ENCODE measurements at places on chromosomes 3 and 15.
A peak's percentile ranks its signal among the peaks of the same experiment; 100 is the strongest.

DNA sequence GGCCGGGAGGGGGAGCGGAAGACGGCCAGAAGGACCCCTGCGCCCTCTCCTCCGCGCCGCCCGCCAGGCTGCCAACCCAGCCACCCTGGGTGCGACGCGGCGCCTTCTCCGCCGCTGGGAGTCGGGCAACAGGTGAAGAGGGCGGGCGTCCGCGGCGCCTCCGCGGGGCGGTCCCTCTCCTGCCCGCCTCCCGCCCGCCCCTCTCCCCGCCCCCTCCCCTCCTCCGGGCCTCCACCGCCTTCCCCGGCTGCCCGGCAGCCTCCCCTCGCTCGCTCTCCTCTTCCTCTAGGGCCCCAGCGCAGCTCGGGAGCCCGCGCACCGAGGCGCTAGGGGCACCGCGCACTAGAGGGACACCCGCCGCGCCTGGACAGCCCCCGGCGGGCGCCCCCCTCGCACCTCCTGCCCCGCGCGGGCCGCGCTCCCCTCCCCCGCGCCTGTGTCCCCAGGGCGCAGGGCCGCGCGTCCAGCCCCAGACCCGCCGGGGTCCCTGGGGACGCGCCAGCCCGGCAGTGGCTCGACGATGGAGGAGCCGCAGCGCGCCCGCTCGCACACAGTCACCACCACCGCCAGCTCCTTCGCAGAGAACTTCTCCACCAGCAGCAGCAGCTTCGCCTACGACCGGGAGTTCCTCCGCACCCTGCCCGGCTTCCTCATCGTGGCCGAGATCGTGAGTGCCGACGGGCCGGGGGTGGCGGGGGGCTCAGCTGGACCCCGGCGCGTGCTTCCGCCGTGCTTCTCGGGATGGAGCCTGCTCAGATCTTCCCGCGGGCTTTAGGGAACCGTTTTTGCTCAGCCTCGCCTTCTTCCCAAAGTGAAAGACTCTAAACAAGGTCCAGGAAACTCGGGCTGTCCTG, at the start of gene CMTM8:
TSS of gene CMTM8 (plus strand) at position 228 of the 854 bp plus-strand sequence. CDS start at position 521, 293 bp downstream.
- DNase-seq = peak; percentile 18

- DNase-seq = no peak
Measured at GRCh38 chr3:64111872-64112271, 88.6 kb upstream of the PSMD6 start.

GRCh38 chr3:146159037-146159436, 1.9 kb downstream of the PLOD2 start:
- DNase-seq = no peak

GRCh38 chr15:40316931-40317330, 6.6 kb upstream of the INAFM2 start:
- DNase-seq = no peak

GRCh38 chr3:32641356-32641755, 43.6 kb upstream of the CNOT10 start:
- DNase-seq = no peak

DNA sequence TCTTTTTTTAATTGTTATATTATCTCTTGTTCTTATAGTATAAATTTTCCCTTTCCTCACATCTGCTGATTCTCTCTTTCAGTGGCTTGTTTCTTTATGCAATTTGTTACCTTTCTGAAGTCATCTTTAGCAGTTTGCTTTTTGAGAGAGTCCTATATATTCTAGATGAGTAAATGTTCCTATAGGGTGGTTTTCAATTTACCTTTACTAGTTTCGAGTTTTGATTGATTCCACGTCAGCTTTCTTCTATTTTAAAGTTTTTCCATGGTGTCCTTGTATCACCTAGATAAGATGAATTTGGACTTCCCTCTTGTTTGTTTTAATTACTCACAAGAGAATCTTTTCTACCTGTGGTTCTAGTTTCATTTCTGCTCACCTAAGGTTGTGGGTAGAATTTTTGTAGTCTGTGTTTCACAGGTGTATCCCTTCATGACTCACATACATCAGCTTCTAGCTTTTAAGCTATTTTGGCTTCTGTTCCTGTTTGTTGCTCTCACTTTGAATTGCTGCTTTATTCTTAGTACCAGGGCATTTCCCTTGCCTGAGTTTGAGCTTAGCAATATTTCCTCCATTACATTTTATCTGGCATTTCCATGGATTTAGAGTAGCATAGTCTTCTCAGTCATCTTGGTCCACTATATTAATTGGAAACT, 6.4 kb downstream of the TEX9 start:
- no peak for DNase-seq

- no peak for DNase-seq
Measured at GRCh38 chr3:188211476-188211875, 57.5 kb downstream of the LPP start.

GRCh38 chr15:88890495-88890894, 4.8 kb downstream of the HAPLN3 start:
- DNase-seq = no peak

GRCh38 chr15:39908186-39908585, 11.9 kb downstream of the GPR176 start:
- peak; percentile 42 for DNase-seq

- no peak for DNase-seq
Measured at GRCh38 chr3:85482213-85482490, 523.4 kb downstream of the CADM2 start.

GRCh38 chr3:155329513-155330048, 36.1 kb upstream of the STRIT1 start:
- DNase-seq = no peak

DNA sequence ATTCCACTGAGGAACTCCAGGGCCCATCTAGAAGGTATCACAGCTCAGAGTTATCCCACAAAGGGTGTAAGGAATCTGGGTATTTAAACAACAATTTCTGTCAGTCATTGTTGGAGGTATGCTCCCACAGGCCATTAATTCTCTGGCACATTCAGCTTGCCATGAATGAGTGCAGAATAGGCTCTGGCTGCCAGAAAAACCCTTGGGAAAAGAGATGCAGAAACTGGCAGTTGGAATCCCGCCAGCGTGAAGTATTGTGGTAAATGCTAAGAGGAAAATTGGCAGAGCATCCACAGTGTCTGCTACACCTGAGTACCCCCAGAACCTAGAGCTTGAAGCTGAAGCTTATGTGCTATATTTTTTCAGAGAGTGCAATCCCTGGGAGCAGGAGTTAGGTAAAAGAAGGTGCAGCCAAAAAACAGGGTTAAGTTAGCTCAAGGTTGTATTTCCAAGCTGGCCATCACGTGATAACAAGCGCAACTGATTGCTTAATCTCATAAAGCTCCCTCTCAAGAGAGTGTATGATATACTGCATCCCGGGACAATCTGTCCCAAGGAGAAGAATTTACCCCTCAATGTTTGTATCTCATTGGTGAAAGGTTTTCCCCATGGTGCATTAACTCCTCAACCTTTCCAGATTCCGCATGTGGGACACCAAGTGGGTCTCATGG, 94.2 kb upstream of the ACP3 start:
- no peak for DNase-seq

DNA sequence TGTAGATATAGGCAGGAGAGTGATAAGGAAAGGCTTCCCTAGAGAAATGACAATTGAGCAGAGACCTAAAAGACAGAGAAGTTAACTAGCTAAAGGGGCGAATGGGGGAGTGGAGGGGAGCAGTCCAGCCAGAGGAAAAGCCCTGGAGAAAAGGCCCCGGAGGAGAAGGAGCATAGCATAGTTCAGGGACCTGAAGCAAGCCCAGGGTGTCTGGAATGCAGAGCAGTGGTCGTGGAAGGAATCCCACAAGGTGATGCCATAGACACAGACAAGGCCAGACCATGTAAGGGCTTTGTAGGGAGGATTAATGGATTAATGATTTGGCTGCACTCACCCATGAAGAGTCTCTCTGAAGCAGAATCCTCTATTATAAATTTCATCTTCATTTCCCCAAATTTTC, 45.8 kb upstream of the LRRN1 start:
- no peak for DNase-seq

GRCh38 chr3:43857361-43858293, 166.9 kb downstream of the ABHD5 start:
- no peak for DNase-seq

DNA sequence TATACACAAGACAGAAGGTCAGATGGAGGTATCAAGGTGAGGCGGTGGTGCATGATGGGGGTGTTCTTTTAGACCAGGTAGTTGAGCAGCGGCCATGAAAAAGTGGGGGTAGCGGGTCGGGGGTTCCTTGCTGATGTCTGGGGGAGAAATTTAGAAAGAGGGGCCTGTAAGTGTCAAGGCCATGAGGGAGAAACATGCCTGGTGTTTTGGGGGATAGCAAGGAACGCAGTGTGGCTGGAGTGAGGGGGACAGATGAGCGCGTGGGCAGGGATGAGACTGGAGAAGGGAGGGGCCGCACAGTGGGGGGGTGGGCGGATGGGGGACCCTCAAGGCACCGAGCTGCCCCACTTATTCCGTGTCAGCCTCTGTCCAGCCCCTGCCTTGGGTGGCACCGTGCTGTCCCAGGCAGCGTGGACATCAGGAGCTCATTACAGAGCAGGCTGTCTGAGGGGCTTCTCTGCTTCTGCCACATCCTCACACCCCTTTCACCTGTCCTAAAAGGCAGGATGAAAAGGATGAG, 143.3 kb downstream of the SMAD6 start:
- DNase-seq = no peak

- DNase-seq = no peak
Measured at GRCh38 chr3:71625676-71626075, 42.1 kb upstream of the FOXP1 start.

GRCh38 chr15:60871152-60871551, 357.9 kb downstream of the RORA start:
- no peak for DNase-seq

DNA sequence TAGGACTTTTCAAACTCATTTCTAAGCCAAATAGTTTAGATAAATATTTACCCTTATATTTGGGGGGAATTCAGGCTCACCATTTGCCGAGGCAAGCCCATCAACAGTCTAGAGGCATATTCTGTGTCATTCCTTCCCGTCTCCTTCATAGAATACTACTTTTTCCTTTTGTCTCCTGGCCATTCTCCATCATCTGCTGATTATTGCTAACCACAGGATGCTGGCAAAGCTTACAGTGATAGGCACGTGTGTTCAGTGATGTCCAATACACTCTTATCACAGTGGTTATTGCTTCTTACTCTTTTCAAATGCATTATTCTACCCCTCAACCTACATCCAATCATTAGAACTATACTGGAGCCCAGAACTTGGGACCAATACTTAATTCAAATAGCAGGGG, 130.6 kb upstream of the ZBED2 start:
- DNase-seq = no peak

- DNase-seq = no peak
Measured at GRCh38 chr3:78706906-78707523, 1060.8 kb downstream of the ROBO1 start.

- DNase-seq = no peak
Measured at GRCh38 chr15:82968066-82968465, 15.5 kb upstream of the HOMER2 start.

DNA sequence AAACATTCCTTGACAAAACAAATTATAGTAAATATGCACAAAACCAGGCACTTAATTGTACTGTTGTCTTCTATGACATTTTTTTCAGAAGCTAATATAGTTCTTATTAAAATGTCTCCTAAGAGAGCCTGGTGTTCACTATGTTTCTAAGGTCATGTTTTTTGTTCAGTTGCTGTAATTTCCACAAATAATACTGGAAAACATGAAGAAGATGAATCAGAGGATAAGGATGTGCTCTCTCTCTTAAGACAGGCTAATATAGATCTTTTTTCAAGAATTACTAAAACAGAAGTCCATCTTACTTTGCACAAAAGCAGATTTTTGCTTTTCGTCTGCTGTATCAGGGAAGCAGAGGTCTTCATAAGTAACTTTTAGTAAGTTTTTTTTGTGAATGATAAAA, 823.0 kb upstream of the NECTIN3 start:
- DNase-seq = no peak

DNA sequence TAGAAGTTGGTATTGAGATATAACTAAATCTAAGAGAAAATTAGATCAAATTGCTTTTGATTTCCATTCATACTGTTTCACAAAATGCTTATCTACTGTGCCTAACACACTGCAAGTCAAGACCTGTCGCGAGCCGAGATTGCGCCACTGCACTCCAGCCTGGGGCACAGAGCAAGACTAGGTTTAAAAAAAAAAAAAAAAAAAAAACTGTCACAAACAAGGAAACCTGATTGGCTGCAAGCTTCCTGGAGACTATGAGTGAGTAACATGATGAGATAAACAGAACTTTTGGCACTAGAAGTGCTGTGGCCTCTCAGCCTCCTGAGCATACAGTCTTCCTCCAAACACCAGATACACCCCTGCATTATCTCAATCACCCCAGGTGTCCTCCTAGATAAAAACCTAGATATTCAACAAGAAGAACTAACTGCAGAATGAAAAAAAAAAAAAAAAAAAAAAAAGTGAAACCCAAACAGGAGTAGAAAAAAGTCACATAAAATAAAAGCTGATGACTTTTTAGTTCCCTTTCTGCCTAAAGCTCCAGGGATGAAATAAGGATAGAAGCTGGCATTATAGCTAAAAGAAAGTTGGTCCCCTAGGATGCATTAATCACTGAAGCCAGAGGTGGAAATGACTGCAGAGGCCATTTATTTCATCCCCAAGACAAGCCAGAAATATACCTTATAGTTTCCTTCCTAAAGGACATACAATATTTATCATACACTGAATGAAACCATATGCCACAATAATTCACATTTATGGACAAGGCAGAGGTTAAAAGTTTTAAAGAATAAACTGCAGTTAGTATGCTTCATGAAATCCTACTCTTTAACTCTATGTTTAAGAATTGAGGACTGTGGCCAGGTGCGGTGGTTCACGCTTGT, 82.4 kb downstream of the P3H2 start:
- DNase-seq = no peak

DNA sequence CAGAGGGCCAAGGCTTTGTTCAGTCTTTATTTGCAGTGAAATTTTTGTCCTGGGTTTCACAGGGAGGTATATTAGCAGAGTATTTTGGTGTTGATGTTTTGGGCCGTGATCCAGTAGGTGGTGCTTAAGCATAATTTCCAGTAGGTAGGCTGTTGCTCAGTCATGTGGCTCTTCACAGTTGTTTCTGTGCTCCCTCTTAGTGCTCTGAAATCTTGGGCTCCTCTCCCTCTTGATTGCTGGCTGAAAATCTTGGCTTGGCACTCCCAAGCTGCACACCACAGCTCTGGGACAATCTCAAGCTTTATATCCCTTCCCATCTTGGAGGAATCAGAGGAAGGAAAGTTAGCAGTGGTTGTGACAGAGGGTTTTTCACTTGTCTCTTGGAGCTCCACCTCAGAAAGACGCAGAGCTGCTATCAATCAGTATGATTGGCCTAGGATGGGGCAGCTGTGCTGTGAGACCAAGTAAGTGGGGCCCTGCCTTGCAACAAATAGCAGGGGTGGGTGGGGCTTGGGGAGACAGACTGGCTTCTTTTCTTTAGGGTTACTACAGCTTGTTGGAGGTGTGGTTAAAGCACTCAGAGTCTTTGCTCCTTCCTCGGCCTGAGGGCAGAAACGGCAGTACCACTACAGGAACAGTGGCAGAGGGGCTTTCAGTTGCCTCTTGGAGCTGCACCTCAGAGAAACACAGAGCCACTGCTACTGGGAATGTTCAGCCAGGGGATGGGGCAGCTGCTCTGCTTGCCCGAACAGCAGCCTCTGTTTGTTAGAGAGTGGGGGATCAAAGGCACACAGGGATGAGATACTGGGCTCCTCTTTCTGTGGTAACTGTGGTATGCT, 627.0 kb downstream of the SI start:
- no peak for DNase-seq

- no peak for DNase-seq
Measured at GRCh38 chr3:128703561-128703960, 22.4 kb upstream of the RAB7A start.
